ENCODE measurements at places on chromosomes 7 and 10.

DNA sequence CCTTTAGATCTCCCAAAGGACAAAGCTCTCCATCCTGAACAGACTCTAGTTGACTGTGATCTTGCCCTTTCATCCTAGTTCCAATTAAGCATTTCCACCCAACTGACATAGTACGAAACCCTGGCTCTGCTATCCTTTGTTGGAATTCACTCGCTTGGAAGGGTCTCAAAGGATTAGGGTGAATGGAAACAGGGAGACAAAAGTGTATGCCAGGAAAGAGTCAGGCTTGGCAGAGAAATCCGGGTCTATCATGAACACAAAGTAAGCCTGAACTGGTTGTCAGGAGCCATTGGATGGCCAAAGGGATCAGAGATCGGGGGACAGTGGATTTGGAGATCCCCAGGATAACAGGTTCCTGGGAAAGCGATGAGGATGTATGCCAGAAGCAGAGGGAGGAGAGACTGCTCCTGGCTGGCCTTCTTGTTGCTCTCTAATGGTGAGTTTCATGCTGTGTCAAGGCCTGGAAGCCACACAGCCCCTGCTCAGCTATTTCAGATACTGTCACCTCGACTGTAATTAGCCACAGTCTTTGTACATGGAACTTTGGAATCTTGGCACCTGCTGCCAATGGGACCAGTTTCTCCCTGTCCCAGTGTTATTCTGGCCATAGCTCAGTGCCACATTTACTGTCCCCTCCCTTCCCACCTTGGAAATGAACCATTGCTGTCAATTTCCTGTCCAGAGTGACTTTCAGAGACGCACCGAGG is 1168.7 kb upstream of the AUTS2 start:
- no peak for DNase-seq

DNA sequence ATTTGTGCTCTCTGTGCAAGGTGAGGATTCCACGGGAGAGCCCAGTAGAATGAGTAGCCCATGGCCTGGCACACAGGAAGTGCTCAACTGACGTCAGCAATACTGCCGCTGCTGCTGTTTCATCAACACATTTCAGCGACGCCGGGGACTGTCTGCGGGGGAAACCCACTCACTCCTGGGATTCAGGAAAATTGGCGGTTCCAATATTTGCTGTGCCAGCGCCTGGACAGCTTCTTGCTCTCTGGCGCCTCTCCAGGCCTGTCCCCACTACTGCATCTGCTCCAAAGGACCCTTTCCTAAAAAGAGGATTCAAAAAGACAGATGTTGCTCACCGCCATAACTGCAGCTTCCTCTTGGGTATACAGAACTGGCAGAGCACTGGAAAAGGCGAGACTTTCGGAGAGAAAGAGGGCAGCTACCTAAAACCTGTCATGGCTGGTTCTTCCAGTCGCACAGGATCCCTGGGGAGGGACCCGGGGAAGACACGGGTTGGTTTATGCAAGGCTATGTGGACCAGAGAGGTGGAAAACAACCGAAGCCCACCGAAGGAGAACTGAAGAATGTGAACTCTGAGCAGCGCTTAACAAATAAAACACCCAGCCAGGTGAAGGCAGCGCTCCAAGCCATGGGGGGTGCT is 39.7 kb upstream of the ENO4 start:
- peak; percentile 27 for DNase-seq

DNA sequence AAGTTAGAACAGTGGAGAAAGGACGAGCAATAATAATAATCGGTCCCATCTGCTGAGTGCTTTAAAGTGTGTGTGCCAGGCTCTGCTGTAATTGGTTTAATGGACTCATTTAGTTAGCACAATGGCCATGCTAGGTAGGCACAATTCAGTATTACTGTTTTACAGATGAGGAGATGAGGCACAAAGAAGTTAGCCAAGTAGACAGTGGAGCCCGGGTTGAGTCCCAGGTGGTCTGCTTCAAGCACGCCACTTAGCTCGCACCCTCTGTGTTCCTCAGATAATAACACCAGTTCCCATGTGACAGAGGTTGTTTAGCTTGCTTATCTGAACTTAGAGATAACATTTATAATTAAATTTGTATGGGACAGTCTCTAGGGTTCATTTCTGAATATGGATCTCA is 101.6 kb upstream of the GJD4 start:
- DNase-seq = no peak

GRCh38 chr10:45444976-45445898 is 71.2 kb downstream of the ALOX5 start:
- DNase-seq = no peak

GRCh38 chr7:107946881-107947280 is 55.9 kb downstream of the DLD start:
- no peak for DNase-seq

- DNase-seq = no peak
These were observed 80.0 kb downstream of the EPC1 start for GRCh38 chr10:32266979-32267378.

DNA sequence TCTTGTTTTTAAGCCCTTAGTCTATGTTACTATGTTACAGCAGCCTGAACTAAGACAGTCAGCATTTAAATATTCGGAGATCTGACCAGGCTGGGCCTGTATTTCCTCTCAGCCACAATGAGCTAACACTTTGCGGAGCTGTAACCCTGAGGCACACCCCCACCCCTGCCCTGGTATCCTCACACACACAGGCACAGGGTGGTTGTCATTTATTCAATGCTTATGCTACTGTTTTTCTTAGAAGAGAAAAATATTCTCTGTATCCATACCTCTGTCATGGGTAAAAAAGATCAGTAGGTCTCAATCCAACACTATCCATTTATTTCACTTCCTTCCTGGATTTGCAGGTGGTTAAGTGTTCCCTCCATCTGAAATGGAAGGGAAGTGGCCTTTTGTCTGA is 80.3 kb upstream of the TRIL start:
- DNase-seq = no peak

DNA sequence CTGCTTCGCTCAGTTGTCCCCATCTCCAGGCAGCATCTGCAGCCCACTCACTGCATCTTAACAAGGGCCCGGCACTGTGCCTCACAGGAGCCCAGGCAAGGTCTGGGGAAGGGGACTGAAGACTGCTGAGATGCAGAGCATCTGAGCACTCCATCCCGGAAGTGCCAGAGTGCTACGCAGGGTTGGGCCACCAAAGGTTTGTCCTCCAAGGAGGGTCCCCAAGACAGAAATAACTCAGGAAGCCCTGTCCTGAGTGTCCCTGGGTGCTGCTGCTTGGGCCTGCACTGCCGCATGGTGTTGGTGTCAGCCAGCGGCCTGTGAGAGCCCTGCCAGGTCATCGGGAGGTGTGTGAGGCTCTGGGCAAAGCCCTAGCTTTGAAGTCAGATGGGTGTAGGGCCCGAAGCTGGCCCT is 288.2 kb upstream of the ZMIZ1 start:
- DNase-seq = no peak

DNA sequence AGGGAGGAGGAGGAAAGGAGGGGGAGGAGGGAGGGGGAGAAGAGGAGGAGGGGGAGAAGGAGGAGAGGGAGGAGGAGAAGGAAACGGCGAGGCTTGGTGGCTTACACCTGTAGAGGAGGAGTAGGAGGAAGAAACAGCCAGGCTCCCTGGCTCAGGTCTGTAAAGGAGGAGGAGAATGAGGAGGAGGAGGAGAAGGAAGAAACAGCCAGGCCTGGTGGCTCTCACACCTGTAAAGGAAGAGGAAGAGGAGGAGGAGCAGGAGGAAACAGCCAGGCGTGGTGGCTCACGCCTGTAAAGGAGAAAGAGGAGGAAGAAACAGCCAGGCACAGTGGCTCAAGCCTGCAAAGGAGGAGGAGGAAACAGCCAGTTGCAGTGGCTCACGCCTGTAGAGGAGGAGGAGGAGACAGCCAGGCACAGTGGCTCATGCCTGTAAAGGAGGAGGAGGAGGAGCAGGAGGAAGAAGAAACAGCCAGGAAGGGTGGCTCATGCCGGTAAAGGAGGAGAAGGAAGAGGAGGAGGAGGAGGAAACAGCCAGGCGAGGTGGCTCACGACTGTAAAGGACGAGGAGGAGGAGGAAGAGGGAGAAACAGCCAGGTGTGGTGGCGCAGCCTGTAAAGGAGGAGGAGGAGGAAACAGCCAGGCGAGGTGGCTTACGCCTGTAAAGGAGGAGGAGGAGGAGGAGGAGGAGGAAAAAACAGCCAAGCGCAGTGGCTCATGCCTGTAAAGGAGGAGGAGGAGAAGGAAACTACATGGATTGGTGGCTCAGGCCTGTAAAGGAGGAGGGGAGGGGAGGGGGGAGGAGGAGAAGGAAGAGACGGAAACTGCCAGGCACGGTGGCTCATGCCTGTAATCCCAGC is 14.9 kb upstream of the CRCP start:
- peak; percentile 44 for DNase-seq

DNA sequence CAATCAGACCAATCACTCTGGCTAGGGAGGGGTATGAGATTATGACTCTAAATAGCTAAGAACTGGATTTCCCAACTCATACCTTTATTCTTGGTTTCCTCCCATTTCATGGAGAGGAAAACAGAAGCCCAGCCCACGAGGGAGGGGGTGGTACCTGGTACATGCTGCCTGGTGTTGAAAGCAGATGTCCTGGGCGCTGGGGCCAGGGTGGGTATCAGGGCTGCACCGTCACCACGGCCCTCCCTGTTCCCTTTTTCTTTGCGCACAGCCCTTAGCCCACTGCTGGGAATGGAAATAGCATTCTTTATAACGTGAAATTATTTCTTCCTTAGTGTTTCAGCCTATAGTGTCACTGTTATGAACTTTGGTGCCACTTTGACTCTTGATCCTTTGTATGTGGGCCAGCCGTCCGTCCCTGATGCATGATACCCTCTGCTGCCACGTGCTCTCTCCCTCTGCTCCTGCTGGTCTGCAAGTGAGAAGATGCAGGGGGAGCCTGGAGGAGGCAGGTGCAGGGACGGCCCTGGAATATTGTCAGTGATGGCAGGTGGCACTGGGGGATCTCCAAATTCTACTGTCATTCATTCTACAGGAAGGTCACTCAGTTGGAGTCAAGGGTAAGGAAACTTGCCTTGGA is 158.5 kb downstream of the CDH23 start:
- DNase-seq = no peak

GRCh38 chr7:68440866-68441265 is 1157.4 kb upstream of the AUTS2 start:
- DNase-seq = no peak

- no peak for DNase-seq
These were observed 15.7 kb upstream of the RELN start for GRCh38 chr7:104005197-104005596.

- no peak for DNase-seq
These were observed 52.1 kb downstream of the PODXL start for GRCh38 chr7:131504157-131504899.

DNA sequence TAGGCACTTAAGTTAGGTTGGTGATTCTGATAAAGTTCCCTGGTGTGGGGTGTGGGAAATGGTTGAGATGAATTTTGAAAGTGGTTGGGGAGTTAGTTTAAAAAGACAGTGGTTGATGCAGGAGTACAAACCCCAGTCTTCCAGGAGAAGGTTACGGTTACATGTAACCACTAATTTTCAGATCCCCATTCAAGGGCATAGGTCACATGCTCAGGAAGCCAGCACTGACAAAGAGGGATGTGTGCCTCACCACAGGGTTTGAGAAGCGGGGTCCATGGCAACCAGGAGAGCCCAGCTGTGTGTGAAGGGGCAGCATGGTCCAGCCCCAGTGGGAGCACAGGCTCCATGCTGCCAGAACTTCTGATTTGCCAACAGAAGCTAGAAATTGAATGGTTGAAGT is 144.2 kb downstream of the MDFIC start:
- DNase-seq = no peak

- DNase-seq = no peak
These were observed 96.5 kb downstream of the OTUD1 start for GRCh38 chr10:23535381-23535780.

DNA sequence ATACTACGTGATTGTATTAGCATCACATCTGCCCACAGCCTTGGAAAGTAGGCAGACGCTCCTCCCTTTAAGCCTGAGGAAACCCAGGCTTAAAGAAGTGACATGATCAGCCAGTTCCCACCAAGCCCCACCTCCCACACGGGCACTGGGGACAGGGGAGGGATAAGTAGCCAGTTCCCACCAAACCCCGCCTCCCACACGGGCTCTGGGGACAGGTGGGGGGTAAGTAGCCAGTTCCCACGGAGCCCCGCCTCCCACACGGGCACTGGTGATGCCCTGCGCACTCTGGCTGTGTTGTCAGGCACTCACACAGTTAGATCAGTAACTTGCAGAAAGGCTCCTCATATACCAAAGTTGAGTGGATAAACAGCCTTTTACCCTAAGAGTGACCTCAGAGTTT is 606.8 kb downstream of the PTPRN2 start:
- DNase-seq = no peak

GRCh38 chr10:129552119-129552518 is 85.1 kb downstream of the MGMT start:
- no peak for DNase-seq

DNA sequence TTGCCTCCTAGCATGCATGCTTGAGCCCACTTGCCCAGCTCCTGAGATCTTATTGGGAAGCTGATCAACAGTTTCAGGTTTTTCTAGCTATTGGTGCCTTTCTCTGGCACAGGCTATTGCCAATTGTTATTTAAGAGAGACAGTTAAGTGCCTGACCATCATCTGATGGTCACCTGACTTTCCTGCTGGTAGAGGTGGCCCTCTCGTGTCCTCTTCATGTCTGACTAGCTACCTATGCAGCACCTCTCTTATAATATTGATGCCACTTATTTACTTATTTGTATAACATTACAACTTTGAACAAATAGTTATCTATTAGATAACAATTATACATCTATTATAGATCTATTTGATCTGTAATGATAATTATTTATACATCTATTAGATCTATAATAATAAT is 205.9 kb upstream of the SEMA3D start:
- no peak for DNase-seq

DNA sequence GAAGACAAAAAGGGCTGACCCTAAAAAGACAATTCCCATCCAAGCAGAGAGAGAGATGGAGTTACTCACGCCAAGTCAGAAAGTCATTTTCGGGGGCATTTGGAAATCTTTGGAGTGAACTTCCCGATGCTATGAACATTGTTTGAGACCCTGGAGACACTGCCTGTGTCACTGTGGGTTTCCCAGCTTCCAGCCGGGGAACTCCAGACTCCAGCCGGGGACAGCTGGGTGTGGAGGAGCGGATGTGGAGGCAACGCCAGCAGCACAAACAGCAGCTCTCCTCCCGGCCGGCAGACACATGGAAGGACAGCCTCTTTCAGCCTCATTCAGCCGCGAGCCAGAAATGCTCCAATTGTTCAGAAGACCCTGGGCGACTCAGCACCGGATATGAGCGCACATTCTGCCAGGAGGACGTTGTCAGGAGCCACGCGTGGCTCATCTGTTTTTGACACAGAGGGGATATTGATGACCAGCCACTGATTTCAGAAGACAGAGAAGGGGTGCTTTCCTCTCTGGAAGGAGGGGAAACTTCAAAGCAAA is 97.6 kb downstream of the PRPF18 start:
- no peak for DNase-seq

DNA sequence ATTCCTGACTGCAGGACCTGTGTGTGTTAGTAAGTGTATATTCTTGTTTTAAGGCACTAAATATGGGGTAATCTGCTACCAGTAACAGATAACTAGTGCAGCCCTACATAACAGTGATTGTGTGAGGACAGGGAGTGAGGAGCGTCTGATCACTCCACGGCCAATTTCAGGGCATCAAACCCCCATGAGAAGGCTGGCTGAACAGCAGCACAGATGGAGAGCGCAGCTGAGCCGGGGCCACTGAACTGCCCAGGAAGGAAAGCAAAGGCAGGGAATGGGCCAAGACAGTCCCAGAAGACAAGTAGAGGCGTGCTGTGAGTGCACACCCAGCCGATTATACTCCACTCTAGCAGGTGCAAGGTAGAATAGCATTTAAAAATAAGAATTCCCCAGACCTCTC is 157.1 kb upstream of the CHST15 start:
- no peak for DNase-seq
